ENCODE measurements at places on chromosomes 16 and 17.
A peak's percentile ranks its signal among the peaks of the same experiment; 100 is the strongest.

DNA sequence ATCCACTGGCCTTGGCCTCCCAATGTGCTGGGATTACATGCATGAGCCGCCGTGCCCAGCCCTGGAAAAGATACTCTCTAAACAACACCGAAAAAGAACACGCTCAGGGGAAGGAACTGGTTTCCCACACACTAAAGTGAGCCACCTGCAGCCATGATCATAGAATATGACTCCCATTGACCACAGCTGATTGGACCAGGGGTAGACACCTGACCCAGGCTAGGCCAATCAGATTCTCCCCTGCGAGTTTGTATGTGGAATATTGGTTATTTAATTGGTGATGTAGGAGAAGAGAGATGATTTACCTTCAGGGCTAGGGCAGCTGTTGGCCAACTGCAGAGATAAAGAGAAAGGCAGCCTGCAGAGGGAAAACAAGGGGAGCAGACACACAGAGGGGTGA, 9.0 kb upstream of the GGA2 start:
- no peak for DNase-seq

- no peak for DNase-seq
These were observed 37.1 kb downstream of the CDRT15 start for GRCh38 chr17:14199601-14200000.

DNA sequence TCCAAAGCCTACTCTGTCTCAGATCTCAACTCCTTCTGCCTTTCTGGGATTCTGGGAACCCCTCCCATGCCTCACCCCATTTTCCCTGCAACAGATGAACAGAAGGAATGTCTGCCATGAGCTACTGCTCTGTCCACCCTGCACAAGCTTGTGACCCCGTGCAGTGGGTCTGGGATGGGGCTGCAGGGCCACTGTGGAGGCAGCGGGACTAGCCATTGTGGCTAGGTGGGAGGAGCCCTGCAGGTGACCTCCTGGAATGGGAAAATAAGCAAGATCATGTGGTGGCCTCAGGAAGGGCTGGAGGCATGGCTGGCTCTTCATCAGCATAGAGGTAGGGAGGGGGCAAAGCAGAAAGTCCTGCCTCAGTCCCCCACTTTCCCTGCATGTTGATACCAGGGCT, 13.7 kb downstream of the PDP2 start:
- DNase-seq = no peak

DNA sequence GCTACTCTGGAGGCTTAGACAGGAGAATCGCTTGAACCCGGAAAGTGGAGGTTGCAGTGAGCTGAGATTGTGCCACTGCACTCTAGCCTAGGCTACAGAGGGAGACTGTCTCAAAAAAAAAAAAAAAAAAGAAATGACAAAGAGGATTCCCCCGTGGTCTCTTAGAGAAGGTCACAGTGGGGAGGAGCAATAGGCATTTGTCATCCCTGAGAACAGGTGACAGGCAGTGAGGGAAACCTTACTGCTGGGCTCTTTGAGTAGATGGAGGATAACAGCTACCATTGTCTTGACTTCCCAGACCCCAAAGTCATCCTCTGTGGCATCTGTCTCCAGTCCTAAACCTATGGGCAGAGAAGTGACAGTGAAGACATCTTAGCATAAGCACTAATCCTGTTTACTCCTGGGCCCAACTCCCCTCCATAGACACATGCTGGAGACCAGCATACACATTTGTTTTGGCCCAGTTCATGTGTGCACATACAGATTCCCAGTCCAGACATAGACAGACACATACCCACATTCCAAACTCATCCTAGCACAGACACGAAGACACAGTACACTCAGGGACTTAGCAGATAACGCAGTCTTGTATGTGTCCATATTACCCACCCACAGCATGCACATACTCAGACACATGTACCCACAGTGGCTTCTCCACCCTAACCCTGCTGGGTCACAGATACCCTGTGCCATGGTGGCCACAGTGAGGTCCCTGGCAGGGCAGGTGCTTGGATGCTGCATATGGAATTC, 2.7 kb downstream of the ESRP2 start:
- no peak for DNase-seq

GRCh38 chr16:89924297-89924924, 1.3 kb downstream of the TUBB3 start:
- peak; percentile 77 for DNase-seq

DNA sequence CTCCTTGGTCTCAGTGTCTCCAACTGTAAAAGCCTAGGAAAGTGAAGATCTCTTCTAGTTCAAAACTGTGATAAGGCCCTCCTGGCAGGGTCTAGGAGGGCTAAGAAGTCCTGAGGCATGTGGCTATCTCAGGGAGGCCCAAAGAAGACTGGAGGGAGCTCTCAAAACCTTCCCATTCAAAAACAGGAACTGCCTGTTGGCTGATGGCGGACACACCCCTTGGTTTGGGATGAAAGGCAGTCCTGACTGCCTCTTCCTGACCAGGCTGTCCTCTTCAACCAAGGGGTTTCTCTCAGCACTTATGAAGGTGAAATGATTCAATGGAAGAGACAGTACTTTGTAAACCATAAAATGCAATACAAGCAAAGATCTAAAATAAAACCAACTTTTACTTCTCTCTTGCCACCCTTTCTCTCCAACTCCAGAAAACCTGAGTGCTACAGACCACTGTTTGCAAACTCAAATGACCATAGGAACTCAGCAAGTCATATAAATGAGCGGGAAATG, 4.7 kb downstream of the ZNF764 start:
- DNase-seq = no peak

- no peak for DNase-seq
These were observed 223.7 kb downstream of the CDH11 start for GRCh38 chr16:64898159-64898558.

DNA sequence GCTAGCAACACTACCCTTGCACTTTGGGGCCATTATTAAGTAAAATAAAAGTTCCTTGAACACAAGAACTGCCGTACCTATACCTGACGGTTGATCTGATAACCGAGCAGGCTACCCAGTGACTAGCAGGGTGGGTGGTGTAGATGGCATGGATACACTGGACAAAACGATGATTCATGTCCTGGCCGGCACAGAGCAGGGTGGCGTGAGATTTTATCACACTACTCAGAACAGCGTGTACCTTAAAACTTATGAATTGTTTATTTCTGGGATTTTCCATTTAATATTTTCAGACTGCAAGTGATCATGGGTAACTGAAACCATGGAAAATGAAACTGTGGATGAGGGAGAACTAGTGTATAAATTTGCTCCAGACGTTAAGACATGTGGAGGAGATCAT, 41.0 kb upstream of the MSI2 start:
- DNase-seq = peak; percentile 10

- no peak for DNase-seq
These were observed 2.4 kb upstream of the WDR90 start for GRCh38 chr16:646679-647172.

- no peak for DNase-seq
These were observed 25.7 kb downstream of the MINK1 start for GRCh38 chr17:4858882-4859260.

- no peak for DNase-seq
These were observed 198.4 kb upstream of the TBX2 start for GRCh38 chr17:61201211-61201610.

DNA sequence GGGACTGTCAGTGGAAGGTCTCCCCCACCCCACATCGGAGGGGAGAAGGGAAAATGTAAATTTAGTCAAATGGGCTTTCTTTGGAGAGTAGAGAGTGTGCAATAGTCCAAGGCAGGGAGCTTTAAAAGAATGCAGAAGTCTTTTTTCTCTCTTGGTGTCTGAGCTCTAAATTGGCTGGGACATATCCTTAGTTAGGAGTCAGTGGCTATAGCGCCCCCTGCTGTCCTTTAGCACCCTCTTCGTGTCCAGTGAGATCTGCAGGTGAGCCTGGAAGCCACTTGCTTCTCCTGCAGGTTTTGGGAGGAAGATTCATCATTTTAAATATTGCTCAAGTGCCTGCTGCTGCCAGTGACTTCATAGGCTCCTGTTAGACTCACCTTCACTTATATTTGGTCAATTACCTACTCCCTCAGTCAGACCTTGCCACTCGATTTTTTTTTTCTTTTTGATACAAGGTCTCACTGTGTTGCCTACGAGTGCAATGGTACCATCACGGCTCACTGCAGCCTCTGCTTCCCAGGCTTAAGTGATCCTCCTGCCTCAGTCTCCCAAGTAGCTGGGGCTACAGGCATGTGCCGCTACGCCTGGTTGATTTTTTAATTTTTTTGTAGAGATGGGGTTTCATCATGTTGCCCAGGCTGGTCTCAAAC, 174.8 kb downstream of the PRKCB start:
- DNase-seq = peak; percentile 93

- DNase-seq = no peak
These were observed 43.4 kb upstream of the ANKFN1 start for GRCh38 chr17:56109836-56110235.

GRCh38 chr16:75495076-75495674, at the start of gene CHST6:
Gene CHST6, minus strand, starts transcription at chr16:75495441. Its CDS starts 15,613 bp downstream, at chr16:75479828.
- DNase-seq = peak; percentile 48

DNA sequence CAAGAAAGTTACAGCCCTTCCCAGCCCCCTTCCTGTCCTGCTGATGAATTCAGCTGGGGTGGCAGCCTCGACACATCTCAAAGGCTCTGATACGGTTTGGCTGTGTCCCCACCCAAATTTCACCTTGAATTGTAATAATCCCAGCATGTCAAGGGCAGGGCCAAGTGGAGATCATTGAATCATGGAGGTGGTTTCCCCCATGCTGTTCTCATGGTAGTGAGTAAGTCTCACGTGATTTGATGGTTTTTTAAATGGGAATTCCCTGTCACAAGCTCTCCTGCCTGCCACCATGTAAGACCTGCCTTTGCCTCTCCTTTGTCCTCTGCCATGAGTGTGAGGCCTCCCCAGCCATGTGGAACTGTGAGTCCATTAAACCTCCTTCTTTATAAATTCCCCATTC, 163.2 kb upstream of the FOXF1 start:
- DNase-seq = no peak

GRCh38 chr16:22109258-22109898, 17.0 kb downstream of the VWA3A start:
- peak; percentile 50 for DNase-seq

- DNase-seq = peak; percentile 75
These were observed 15.0 kb downstream of the USP31 start for GRCh38 chr16:23134274-23134673.

DNA sequence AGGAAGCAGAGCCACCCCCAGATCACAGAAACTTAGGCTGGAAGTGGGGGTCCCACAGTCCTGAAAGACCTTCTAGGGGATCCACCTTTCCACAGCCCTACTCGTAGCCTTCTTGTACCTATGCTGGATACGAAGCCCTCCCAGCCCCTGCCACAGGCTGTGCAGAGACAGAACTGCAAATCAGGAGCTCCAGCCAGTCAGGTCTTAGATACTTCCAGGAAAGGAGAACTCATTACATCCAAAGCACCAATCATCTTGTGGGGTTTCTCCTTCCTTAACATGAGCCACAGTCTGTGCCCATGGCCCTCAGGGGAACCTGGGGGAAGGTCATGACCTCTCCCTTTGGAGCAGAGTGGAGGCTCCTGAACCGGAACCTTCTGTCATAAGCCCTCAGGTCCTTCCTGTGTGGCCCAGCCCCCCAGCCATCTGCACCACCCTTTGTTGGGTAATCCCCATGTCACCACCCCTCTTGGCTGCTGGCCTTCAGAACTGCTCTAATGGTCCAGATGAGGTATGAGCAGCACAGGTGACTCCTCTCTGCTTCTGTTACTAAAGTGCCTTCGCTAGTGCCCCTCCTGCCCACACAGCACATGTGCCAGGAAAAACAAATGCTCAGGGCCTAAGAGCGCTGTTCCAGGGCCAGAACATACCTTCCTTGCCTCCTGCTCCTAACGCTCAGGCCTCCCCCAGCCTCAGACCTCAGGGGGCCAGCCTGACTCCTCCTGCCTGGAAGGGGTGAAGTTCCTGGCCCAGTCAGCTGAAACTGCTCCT, 14.6 kb downstream of the SRCIN1 start:
- DNase-seq = no peak

- no peak for DNase-seq
These were observed 8.2 kb downstream of the TUFM start for GRCh38 chr16:28837672-28838557.

GRCh38 chr16:79082970-79083369, 517.6 kb downstream of the MAF start:
- DNase-seq = no peak

- DNase-seq = no peak
These were observed 2.5 kb downstream of the DUSP14 start for GRCh38 chr17:37492167-37492566.

DNA sequence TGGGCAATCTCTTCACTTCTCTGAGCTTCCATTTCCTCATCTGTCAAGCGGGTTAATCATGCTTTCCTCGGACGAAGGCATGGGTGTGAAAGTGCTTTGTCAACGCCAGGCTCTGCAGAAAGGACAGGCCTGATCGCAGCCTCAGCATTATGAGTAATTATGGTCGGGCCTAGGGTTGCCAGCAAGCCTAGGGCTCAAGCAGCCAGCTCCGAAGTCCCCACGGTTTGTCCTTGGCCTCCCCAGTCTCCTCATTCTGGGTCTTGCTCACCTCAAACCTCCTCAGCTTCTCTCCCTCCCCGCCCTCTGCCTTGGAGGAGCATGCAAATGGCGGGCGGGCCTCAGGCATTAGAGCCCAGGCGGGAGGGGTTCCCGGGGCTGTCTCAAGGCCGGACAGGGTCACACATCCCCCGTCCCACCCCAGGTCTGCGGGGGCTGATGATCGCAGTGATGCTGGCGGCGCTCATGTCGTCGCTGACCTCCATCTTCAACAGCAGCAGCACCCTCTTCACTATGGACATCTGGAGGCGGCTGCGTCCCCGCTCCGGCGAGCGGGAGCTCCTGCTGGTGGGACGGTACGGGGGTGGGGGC, 10.2 kb upstream of the FAM83G start:
- no peak for DNase-seq

DNA sequence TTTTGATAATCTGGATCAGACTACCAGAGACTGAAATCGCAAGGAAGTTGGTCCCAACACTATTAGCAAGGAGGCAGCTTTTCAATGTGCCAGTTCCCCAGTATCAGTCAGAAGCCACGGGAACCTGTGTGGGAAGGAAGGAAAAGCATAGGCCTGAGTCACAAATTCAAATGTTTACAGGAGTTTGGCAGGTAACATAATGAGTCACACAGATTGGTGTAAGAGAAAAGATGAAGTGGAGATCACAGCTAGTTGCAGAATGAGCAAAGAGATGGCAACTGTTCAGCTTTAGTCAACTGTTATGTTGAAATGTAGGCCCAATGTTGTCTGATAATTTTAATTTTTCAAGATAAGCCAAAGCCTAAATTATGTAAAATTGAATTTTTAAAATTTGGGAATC, 28.1 kb upstream of the ITGA2B start:
- no peak for DNase-seq

GRCh38 chr16:23060458-23061320, 88.6 kb downstream of the USP31 start:
- peak; percentile 67 for DNase-seq

- DNase-seq = no peak
These were observed 7.1 kb upstream of the CHD3 start for GRCh38 chr17:7881276-7882054.
